ENCODE measurements at places on chromosomes 6 and 20.

DNA sequence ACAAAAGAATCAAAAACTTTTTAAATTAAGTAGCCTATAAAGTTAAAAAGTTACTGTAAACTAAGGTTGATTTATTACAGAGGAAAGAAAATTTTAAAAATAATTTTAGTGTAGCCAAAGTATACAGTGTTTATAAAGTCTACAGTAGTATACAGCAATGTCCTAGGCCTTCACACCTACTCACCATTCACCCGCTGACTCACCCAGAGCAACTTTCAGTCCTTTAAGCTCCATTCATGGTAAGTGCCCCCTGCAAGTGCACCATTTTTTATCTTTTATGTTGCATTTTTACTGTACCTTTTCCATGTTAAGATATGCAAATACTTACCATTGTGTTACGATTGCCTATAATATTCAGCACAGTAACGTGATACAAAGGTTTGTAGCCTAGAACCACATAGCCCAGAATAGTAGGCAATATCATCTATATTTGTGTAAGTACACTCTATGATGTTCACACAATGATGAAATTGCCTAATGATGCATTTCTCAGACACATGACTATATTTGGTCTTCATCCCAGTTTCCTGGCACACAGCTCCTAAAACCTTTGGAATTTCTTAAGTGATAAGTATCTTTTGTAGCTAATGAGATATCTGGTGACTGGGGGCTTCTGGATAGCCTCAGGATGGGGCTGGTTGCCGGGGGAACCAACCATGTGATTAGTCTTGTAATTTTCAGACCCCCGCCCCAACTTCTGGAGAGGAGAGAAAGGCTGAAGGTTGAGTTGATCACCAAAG lies 111.0 kb downstream of the MRPL14 start:
- no peak for DNase-seq

DNA sequence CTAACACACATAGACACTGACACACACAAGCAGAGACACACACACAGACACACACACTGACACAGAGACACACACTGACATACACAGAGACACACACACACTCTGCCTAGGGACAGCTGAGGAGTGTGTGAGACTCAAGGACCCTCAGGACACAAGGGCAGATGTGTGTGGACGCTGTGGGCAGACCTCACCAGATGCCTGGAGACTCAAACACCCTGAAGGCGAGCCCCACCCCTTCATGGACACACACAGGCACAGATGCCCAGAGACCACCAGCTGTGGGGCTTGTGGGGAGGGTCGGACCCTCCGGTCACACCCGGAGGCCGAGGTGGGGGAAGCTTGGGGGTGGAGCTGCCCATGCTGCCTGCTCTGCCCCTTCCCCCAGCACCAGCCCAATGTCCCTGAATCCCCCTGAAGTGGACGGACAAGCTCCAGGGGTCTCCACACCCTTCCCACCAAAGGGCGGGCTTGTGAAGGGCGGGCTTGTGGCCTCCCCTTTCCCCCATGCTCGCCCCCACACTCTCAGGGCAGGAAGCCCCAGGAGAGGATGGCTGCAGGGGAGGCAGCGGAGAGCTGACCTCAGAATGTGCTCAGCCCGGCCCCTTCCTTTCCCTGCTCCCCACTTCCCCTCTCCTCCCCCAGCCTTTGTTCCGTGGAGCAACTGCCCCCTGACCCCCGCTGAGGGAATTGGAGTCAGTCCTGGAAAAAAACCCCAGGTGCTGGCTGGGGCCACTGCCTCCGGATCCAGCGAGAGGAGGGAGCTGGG lies 13.9 kb upstream of the ABHD16B start:
- DNase-seq, result no peak

DNA sequence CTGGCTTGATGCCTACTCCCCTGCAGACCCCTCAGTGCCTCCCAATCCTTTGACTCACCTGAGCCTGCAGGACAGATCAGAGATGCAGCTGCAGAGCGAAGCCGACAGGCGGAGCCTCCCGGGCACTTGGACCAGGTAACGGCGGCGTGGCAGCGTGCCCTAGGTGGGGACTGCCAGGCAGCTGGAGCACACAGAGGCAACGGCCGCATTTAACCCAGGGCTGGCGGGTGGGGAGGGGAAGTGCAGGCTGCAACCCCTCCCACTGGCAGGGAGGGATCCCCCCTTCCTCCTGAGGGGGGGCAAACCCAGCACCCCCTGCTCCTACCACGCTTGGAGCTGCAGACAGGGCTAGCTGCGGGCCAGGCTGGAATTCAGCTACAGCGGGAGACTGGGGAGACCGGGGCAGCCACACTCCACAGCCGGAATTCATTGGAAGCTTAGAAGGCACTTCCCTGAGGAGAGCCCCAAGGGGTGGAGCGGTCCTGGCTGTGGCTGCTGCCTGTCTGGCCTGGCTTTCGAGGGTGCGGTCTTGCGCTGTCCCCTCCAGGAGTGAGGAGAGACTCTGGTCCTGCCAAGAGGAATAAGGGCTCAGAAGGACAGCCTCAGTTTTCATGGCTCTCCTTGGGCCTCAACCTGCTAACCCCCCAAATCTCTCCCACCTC lies at the start of gene MATN4:
Gene MATN4 (minus strand): TSS at position 183 of the 662 bp plus-strand sequence. CDS start 2,717 bp downstream, outside the sequence.
- DNase-seq, result no peak

GRCh38 chr6:51118792-51119191 lies 300.1 kb downstream of the TFAP2B start:
- no peak for DNase-seq

DNA sequence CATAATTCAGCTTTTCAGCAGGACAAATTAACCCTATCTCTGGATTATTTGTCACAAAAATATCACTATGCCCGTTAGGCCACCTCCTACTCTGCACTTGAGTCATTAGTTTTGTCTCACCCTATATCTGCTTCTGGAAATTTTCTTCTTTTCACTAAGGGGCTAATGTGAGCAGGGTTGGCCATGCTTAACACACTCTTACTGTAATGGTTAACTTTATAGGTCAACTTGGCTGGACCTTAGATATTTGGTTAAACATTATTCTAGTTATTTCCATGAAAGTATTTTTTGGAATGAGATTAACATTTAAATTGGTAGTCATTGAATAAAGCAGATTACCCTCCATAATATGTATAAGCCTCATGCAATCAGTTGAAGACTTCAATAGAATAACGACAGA lies 394.6 kb upstream of the PTCHD4 start:
- no peak for DNase-seq

DNA sequence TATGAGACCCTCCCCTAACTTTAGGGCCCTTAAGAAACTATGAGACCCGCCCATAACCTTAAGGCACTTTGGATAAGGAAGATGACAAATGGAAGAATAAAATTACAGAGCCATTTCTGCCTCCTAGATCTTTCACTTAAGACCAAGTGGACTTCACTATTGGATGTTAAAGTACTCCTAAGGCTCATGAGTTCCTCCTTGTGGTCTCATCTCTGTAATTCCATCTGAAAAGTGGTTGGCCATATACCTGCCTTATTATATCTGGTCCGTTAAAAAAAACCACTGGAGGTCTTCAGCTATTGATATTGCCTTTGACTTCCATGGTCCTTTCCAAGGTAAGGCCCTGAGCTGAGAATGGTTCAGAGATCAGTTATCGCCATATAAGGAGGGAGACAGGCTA lies 310.3 kb downstream of the EYA4 start:
- DNase-seq, result no peak

- no peak for DNase-seq
These were observed 27.1 kb upstream of the BEND6 start for GRCh38 chr6:56927538-56928453.

DNA sequence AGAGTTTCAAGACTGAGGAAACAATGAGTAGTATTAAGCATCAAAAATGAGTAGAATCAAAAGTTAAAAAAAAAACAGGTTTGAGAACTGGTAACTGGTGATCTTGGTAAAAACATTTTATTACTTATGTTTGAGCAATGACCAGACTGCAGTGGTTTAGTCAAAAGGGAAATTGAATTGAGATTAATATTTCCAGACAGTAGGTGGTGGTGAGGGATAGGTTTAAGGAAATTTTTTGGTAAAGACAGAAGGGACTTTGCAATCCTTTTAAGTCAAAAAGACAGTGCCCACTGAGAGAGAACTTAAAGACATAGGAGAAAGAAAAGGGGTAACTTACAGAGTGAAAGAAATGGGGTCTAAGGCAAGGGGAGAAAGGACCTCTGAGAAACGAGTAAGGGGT lies 156.9 kb downstream of the ASCC3 start:
- DNase-seq, result no peak

DNA sequence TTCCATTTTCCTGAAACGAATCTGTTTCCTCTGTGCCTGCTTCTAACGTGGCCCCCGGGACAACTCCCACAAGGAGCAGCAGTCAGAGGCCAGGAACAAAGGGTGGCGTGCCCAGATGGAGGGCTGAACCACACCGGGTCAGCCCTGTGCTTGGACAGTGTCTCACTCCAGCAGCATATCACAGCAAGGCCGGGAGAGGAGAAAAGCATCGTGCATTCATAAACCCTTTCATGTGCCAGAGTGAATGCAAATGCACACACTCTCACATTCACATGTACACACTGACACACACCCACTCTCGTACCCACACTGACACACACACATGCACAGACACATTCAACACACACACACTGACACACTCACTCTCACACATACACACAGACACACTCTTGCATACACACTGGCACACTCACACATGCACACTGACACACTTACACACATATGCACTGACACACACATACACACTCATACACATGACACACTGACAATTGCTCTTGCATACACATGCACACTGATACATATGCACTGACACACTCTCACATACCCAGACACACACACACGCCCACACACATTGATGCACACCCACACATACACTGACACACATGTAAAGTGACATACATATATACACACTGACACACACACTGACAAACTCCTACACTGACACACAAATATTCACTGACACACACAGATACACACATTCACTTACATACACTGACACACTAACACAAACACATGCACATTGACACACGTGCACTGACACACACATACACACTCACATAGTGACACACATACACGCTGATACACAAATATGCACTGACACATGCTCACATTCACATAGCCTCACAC lies 237.0 kb downstream of the LRFN2 start:
- no peak for DNase-seq
